ENCODE measurements at places on chromosomes 11 and 22.

DNA sequence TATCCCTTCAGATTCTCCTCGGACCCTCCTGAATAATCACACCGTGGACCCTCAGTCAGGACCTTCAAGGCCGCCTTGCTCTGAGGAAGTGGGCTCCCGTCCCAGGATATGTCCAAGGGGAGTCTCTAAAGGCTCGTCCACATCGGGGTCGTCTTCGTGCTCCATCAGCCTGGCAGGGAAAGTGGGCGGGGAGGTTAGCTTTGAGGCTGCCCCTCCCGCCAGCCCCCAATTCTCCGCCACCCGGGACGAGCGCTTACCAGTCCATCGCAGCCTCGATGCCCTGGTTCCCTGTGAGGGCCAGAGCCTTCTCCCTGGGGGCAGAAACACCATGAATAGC, 472 bp downstream of the UBXN1 start:
- DNase-seq, result no peak

- no peak for DNase-seq
Measured at GRCh38 chr22:48488149-48488551, 1339.5 kb downstream of the BRD1 start.

- peak; percentile 66 for DNase-seq
Measured at GRCh38 chr11:64252003-64252872, 908 bp downstream of the PLCB3 start.

DNA sequence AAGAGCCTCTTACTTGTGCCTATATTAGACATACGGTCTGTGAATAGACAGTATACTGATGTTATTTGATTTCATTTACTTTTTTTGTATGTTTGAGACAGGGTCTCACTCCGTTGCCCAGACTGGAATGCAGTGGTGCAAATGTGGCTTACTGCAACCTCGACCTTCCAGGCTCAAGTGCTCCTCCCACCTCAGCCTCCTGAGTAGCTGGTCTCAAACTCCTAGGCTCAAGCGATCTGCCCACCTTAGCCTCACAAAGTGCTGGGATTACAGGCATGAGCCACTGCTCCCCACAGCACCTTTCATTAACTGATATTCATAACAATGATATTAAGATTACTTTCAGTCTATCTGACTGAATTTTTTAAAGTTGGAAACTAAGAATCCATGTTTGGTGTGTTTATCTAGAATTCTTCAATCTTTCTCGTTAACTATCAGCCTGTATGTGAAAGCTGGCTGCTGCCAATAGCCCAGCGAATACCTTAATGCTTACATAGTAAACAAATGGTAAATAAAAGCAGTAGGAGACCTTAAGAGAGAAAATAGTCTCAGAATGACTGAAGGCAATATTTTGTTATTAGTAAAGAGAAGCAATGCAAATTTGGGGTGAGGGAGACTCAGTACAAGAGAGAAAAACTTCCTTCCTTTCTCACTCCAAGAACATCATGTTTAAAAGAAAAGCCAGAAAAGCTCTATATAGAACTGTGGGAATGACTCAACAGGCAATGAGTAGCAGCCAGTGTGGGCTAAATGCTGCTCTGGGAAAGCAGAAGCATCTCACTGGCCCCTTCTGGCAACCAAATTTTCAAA, 101.9 kb downstream of the MRTFA start:
- no peak for DNase-seq

GRCh38 chr11:67288452-67289225, 464 bp upstream of the ANKRD13D start:
- peak; percentile 96 for DNase-seq

- DNase-seq, result no peak
Measured at GRCh38 chr22:38611559-38611958, 41.6 kb upstream of the DMC1 start.

DNA sequence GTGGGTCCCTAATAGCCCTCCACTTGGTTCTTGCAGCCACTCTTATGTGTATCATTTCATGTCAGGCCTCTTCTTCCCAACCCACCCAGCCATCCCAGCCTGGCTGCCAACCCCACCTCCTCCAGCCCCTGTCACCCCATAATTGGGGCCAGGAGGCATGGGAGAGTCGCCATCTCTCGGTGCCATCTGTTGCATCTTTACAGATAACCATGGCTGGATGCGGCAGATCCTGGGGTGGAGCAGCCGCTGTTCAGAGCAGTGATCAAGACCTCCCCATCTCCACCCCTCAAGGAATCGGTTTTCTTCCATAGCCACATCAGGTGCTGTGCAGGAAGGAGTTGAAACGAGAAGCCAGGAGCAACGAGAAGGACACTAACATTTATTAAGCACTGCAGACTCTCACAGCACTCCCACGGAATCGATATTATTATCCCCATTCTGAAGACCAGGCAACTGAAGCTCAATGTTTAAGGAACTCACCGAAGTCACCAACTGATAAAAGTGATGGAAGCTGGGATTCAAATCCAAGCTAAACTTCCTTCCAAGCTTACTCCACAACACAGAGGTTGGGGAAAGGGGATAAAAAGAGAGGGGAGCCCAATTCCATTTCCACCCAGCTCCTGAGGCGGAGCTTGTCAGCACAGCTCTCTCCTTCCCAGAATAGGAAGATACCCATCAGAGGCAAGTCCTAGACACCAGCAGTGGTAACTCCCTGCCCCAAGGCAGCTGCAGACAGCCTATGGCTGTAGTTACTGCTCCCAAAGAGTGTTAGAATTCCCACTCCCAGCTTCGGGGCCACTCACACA, 2.7 kb downstream of the SLC43A1 start:
- DNase-seq, result no peak

- no peak for DNase-seq
Measured at GRCh38 chr22:42833104-42833503, 24.0 kb downstream of the ARFGAP3 start.

DNA sequence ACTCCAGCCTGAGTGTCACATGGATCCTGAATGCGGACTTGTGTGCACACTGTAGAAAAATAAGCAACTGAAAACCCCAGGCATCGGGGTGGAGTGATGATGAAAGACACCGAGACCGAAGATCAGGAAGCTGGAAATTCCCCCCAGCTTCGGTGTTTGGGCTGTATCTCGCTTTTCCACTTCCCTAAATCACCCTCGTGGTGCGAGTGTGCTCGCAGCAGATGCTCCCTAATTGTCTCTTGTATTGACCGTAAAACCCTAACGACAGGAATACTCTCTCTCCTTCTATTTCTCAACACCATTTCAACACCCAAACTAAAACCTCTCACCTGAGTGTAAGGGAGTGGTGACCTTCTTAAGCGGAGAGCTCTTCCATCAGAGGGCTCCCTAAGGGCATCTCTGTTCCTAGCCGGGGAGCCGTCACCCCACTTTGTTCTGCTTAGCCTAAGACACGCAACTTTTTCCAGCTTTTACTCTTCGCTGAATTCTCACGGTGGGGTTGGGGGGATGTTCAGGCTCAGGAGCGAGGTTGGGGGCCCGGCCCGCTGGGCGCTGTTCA, 635 bp upstream of the GRK3 start:
- no peak for DNase-seq

GRCh38 chr11:9972989-9973388, 309.1 kb downstream of the SWAP70 start:
- no peak for DNase-seq

DNA sequence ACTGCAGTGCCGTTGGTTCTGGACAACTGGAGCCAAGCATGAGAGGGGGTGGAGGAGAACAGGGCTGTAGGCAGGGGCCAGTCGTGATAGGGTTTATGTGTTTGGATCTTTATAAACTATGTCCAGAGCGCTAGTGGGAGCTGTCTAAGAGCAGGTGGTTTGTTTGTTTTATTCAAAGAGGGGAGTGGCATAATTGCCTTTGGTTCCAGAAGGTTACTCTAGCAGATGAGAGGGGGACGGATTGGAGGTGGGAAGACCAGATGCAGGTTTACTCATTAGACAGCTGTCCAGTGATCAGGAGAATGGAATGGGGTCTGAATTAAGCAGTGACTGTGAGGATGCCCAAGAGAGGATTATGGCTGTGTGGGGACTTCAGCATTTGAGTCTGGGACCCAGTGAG, 109.3 kb upstream of the TBCEL start:
- DNase-seq, result no peak

- DNase-seq, result no peak
Measured at GRCh38 chr11:59558270-59558643, 46.9 kb downstream of the OR4D9 start.
